AG04449 (cell line): ENCODE measurements at places on chromosomes 7 and 10.

- no peak for DNase-seq
These were observed 238.4 kb downstream of the DIP2C start for GRCh38 chr10:451021-451471.

GRCh38 chr7:98360221-98361130, 40.4 kb downstream of the BAIAP2L1 start:
- no peak for DNase-seq

DNA sequence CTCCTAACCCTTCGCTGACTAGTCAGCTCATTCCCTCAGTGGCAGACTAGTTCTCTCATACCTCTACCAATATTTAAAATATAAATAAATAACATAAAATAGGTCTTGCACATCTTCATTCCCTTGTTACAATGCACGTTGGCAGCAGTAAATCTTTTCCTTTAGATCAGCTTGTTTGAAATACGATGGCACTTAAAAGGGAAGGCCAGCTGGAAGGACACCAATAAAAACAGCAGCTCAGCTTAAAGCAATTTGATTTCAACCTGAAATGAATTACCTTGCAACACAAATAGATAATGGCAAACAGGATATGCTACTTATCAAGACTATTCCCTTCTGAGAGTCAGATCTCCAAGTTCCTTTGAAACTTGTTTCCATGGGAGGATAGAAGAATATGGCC, 321.8 kb downstream of the GFRA1 start:
- no peak for DNase-seq

GRCh38 chr10:35523670-35524225, 81.4 kb upstream of the GJD4 start:
- no peak for DNase-seq

DNA sequence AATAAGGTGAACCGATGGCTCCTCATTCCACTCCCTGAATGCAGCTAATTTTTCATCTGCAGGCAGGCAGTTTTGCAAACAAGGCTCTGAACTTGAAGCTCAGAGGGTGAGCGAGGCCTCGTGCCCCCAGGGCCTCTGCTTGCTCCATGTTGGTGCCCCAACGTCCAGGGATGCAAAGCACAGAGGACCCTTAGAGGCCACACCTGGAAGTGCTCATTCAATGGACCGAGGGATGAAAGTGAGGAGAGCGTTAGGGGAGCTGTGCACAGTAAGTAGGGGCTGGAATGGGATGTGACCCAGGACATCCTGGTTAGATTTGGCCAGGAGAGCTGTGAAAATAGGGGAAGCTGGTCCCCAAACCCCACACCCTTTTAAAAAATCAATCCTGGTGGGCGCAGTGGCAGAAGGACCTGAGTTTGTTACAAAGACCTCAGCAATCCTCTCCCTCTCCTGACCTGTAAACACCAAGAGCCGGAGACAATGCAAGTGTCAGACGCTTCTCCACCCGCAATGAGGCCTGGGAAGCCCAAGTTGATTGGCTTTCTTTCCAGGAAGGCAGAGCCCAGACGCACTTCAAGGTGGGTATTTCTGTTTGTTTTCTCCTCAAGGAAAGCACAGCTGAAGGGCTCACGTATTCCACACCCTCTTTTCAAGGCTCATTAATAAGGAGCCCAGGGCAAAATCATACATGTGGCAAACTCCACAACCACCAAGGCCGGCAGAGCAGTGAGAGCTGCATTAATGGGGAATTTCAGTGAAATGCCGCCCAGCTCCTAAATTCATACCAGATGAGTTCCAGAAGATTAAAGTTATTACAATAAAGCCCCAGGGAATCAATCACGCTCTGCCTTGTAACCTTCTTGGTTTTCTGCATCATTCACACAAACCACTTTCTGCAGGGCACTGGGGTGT, 14.1 kb upstream of the CXCL12 start:
- no peak for DNase-seq

GRCh38 chr7:5599543-5600200, 176.0 kb upstream of the TNRC18 start:
- DNase-seq, result no peak

GRCh38 chr10:13939391-13939790, 352.6 kb downstream of the PRPF18 start:
- peak; percentile 68 for DNase-seq

DNA sequence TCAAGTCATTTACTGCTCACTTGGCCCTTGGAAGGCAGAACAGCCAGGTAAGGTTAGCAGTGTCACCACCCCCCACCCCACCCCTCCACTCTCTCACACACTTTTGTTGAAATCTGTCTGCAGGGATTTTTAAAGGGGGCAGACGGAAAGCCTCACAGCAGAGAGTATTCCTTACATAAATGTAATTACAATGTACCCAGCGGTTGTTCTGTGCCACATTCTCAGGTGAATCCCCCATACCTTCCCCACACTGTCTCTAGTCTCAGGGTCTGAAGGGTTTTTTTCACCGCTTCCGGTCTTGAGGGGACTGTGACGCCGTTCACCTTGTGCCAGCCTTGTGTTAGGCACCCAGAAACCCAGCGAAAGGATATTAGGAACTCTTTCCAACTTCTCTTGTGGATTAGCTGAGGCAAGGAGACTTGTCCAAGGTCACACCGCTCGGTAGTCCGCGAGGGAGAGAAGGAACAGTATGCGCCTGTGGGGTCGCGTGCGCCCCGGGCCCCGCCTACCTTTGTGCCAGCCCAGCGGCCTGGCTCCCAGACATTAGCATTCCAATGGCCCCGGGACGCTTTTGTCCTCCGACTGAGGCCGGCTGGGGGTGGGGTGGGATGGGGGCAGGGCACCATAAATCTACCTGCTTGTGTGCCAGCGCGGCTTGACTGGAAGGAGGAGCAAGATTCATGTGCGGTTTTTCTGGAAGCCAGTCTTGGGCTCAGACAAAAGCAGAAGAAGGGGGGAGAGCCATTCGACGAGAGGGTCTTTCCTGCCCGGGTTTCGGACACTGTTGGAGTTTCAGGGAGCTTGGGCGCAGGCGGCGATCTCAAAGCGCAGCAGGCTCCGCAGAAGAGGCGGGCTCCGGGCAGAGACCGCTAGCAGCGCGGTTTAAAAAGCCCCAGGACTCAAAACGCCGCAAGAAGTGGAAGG, 4.5 kb downstream of the NEUROG3 start:
- no peak for DNase-seq

- no peak for DNase-seq
These were observed 24.2 kb downstream of the DOCK1 start for GRCh38 chr10:126929391-126929790.

DNA sequence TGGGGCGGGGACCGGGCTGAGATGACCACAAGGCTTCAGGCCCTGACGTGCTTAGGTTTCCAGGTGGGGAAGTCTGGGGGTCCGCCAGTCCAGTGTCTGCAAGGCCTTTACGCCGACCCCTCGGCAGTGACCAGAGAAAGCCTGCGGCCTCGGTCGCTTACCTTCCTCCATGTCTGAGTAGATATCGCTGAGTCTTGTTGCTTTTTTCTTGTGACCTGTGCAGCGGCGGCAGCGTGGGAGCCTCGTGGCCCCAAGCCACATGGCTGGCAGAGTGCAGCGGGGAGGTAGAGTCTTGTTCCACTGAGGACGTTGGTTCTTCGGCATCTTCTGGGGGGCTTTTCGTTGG, 329 bp downstream of the NOLC1 start:
- DNase-seq, result no peak

DNA sequence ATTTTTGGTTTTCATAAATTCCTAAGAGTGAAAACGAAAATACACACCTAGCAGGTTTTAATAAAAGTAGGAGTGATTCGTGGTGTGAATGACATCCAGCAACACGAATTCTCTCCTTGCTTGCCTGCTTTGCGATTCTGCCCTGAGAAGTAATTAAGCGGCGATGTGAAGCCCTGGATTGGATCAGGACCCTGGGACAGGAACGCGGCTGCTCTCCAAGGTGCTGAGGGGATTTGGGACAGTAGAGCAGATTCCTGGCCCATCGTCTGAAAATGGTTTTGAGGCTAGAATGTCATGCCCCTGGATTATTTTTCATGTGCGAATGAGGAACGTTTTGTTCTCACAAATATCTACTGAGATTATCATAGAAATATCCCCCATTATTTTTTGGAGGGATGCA, 7.8 kb downstream of the NPS start:
- no peak for DNase-seq

- no peak for DNase-seq
These were observed 3.5 kb upstream of the SRRM3 start for GRCh38 chr7:76198202-76198601.

DNA sequence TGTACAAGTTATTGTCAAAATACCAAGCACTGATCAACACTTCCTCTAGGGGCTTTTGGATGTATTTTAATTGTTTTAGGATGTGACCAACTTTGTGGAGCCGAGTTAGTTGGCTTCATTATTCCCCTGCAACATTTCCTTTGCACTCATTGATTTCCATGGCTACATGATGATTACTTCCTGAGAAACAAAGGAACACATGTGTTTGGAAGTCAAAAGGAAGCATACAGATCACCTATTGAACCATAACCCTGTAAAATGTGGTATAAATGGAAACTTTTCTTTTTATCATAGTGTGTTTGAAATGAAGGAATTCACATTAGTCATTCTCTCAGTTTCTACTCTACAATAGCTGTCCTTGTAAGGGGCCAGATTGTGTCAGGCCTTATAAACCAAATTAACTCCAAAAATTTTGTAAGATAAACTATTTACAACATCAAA, 32.2 kb upstream of the EXOC6 start:
- no peak for DNase-seq

DNA sequence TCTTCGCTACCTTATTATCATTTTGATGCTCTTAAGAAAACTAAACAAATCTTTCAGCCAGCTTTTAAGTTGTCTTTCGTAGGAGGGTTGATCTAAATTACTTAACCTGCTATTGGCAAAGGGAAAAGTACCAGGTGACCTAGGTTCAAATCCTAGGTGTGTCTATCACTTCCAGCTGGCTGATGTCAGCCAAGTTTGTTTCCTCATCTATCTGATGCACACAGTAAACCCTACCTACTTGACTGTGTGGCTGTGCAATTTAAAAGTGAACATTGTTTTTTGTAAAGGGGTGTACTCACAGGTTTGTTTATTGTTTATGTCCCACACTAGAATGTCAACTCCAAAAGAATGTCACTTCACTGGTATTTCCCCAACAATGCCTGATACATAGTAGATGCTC, 21.9 kb upstream of the CAMK1D start:
- DNase-seq, result no peak

DNA sequence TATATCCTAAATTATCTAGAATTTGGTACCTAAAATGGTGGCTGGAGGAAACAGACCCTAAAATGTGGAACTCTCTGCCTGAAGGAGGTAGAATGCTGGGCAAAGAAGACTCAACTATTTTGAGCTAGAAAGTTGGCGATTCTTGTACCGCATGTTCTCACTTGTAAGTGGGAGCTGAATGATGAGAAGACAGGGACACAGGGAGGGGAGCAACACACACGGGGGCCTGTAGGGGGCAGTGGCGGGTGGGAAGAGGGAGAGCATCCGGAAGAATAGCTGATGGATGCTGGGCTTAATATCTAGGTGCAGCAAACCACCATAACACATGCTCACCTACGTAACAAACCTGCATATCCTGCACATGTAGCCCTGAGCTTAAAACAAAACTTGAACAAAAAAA, 250.6 kb downstream of the CALN1 start:
- no peak for DNase-seq

DNA sequence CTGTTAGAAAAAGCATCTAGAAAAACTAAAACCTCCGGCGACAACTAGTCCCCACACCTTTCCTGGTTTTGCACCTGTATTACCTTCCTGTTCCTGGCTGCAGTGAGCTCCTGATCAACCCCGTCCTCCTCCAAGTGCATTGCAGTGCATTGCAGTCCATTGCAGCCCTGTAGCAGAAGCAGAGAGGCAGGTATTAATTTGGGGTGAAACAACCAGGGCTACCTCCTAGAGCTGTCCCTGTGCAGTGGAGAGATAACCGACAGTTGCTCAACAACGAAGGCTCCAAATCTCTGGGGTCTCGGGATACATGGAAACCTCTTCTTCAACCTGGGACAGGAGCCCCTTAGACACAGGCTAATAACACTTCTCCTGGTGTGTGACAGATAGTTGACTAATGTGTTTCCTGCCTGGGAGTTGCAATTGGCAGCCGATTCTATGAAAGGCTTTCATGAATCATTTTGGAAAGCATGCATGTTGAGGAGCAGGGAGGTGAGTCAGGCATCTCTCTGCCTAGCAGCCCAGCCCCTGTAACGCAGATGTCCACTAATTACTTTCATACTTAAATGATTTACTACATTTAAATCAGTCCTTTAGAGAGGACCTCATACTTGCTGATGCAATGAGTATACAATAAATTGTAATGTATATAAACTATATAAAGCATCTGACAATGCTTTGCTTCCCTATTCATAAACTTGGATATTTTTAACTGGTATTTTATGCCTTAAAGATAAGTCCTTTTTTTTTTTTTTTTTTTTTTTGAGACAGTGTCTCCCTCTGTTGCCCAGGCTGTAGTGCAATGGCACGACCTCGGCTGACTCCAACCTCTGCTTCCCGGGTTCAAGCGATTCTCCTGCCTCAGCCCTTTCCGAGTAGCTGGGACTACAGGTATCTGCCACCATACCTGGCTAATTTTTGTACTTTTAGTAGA, 59.0 kb downstream of the PRR15 start:
- peak; percentile 90 for DNase-seq

- DNase-seq, result no peak
These were observed 121.4 kb downstream of the ZFAND4 start for GRCh38 chr10:45550903-45551786.

GRCh38 chr7:123992913-123993518, 39.9 kb downstream of the TMEM229A start:
- no peak for DNase-seq

DNA sequence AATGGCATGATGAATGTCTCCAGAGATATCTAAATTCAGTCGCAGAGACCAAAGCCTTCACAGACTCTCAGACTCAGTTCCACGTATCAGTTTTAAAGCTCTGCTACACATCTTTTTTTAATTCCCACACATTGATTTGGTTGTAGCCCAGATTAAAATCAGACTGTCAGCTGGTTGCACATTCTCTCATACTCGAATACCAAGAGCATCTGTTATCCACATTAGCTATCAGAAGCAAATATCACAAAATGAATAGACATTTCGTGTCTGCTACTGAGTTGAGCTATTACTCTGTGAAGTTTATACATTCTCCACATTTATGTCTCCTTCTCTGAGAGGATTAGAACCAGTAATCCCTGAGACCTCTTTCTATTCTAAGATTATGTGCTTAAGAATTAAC, 229.2 kb downstream of the GPAM start:
- no peak for DNase-seq

GRCh38 chr10:130986846-130987245, 324.7 kb downstream of the TCERG1L start:
- no peak for DNase-seq

DNA sequence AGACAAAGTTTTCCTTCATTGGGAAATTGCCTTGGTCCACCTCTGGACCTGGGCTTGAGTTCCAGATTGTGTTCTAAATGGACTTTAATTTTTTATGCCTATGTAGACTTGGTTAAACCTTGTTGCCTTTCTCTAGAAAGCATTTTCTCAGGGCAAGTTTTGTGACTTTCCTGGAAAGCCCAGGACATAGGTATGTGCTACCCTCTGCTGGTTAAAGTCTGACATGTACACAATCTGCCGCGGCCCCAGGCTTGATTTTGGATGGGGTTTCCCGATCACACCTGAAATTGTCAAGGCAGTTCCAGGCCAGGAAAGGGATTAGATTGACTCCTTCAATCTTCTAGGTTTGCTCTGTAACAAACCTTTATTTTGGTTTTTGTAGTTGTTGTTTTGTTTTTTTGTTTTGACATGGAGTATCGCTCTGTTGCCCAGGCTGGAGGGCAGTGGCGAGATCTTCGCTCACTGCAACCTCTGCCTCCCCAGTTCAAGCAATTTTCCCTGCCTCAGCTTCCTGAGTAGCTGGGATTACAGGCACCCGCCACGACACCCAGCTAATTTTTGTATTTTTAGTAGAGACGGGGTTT, 14.1 kb upstream of the AKR1B10 start:
- DNase-seq, result no peak
